NCI-H1436 (cell line): ENCODE measurements at places on chromosomes 7 and 10.

- DNase-seq = no peak
Measured at GRCh38 chr10:111316722-111317212, 239.9 kb downstream of the ADRA2A start.

DNA sequence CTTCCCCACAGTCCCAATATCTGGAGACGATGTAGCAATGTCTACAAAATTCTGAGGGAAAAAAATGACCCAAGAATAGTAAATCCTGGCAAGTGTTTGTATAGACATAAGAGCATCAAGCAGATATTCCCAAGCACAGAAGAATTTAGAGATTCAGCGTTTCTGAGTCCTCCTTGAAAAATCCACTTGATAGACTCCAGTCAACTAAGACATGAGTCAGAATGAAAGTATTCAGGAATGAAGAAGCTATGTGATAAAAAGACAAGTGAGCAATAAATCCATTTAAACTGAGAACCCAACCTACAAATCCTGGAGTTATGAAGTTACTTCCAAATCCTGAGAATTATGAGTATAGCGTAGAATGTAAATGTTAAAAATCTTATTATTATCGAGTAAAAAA, 86.1 kb upstream of the NPY start:
- DNase-seq = no peak

- no peak for DNase-seq
Measured at GRCh38 chr7:5229451-5230264, 39.6 kb downstream of the WIPI2 start.

- no peak for DNase-seq
Measured at GRCh38 chr10:43254199-43254730, 12.6 kb downstream of the RASGEF1A start.

DNA sequence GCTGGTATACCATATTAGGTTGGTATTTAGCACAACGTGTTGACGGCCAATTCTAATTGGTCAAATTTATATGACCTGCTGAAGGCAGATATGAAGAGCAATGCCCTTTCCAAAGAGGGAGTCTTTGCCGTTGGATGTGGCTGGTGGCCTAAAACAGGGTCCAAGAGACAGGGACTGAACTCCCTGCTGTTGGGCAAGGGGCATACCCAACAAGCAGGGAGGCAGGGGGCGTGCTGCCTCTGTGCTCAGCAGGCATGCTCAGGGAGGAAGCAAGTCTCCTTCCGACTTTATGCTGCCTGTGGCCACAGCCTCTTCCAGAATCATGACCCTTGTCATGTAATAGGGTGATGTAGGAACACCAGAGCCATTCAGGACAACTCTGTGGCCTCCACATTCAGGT, 167.7 kb upstream of the NPVF start:
- no peak for DNase-seq

GRCh38 chr7:140223515-140224221, 46.9 kb upstream of the KDM7A start:
- no peak for DNase-seq
